ENCODE measurements at places on chromosomes 3 and 15.
A peak's percentile ranks its signal among the peaks of the same experiment; 100 is the strongest.

DNA sequence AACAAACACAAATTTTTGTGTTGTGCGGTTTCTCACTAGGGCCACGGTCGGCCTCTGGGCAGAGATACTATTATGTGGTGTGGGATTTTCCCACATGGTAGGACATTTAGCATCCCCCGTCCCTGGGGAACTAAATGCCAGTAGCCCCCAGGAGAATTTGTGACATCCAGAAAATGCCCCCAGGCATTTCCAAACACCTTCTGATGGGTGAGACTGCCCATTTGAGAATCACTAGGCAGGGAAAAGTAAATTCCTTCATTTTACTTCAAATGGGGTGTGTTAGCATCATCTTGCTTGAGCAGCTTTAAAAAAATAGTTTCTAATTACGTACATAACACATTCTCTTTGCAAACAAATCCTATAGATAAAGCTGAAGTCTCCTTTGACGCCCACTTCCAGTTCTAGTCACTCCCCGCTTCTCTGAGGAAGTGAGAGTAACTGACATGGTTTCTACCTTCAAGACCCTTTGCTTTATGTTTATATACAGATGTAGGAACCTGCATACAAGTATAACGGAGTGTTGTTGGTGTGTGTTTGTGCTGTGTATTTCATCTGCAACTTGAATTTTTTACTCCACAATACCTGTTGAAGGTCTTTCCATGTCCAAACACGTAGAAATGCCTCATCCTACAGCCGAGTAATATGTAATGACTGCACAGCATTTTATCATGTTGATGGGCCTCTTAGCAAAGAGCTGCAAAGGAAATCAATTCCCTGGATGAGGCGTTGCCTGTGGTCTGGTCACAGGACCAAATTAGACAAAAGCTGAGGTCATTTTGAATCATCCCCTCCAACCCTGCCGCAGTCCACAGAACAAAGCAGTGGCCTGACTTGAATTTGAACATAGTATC is 31.4 kb upstream of the ZBTB38 start:
- no peak for DNase-seq

GRCh38 chr3:168859574-168859973 is 763.9 kb upstream of the GOLIM4 start:
- DNase-seq: no peak

GRCh38 chr3:27717200-27717852 is 4.8 kb downstream of the EOMES start:
- DNase-seq: no peak

- DNase-seq: peak; percentile 92
These were observed 23.2 kb downstream of the RPLP1 start for GRCh38 chr15:69475769-69476358.

GRCh38 chr3:167843886-167844285 is 108.4 kb downstream of the SERPINI1 start:
- no peak for DNase-seq

GRCh38 chr3:158773166-158773565 is 28.7 kb upstream of the MFSD1 start:
- DNase-seq: no peak

DNA sequence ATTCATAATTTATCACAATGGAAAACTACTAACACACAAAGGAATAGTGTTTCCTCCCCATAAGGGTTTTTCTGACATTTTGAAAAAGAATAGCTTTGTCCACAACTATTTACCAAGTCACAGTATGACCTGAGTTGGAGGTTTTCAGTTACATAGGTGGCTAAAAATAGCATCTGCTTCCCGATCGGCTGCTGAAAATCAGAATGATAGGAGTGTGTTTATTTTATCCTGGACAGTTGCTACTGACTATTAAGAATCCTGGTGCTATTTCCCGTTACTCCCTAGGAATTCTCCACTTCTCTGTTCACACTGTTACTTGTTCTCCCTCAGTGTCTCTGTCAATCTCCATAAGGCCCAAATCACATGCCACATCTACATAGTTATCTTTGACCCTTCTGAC is 353.9 kb upstream of the RARB start:
- DNase-seq: no peak

DNA sequence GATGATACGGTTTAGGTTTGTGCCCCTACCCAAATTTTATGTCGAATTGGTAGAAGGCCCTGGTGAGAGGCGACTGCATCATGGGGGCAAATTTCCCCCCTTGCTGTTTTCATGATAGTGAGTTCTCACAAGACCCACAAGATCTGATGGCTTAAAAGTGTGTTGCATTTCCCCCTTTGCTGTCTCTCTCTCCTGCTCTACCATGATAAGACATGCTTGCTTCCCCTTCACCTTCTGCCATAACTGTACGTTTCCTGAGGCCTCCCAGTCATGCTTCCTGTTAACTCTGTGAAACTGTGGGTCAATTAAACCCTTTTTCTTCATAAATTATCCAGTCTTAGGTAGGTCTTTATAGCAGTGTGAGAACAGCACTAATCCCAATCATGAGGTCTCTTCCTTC is 381.2 kb downstream of the RSL24D1 start:
- no peak for DNase-seq

DNA sequence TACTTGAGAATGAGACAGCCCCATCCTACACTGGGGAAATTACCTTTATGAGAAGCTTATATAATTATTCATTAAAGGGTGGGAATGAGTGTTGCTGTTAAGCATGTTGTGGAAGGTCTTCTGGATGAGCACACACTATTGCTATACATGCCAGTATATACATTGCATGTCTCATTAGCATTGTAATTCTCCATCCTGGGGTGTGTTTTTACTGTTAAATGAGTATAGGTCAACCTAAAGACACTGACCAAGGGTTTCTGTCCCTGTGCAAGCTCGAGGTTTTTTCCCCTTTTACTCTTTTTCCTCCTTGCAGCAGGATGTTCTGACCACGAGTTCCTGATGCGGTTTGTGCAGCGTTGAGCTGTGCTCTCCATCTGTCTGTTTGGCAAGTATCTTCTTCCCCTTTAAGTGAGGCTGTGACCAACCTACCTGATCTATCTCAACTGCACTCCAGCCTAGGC is 7.2 kb upstream of the IVD start:
- DNase-seq: no peak

- DNase-seq: no peak
These were observed 41.6 kb upstream of the GALNT15 start for GRCh38 chr3:16132928-16133327.

DNA sequence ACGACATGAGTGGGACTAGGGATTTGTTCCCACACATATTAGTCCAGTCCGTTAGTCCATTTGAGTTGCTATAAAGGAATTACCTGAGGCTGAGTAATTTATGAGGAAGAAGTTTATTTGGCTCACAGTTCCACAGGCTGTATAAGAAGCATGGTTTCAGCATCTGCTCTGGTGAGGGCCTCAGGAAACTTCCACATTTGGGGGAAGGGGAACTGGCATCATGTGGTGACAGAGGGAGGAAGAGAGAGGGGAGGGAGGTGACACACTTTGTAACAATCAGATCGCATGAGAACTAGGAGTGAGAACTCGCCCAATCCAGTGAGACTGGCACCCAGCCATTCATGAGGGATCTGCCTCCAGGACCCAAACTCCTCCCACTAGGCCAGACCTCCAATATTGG is 769.9 kb upstream of the ROBO1 start:
- DNase-seq: no peak

GRCh38 chr15:95280711-95281110 is 1049.3 kb downstream of the MCTP2 start:
- no peak for DNase-seq

- DNase-seq: no peak
These were observed 264.2 kb downstream of the ROBO2 start for GRCh38 chr3:77303955-77304699.

- no peak for DNase-seq
These were observed 293.7 kb upstream of the GRM7 start for GRCh38 chr3:6567241-6567640.

GRCh38 chr15:42118650-42119445 is 24.5 kb upstream of the PLA2G4D start:
- no peak for DNase-seq

DNA sequence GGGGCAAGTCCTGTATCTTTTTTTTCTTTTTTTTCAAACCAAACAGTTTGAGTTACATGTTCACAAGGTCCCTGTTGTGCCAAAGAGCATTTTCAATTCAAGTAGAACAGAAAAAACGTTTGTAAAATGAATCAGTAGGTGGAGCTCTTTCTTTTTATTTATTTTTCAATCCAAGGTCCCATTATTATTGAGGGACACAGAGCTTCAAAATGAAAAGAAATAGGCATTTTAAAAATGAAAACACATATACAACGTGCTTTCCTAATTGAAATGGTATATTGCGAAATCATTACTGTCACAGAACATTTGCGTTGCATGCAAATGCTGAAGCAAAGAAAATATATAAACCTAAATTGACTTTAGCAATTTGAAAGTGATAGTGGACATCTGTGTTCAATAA is 711.0 kb downstream of the MECOM start:
- no peak for DNase-seq

- no peak for DNase-seq
These were observed 48.8 kb downstream of the CD86 start for GRCh38 chr3:122103821-122104514.

DNA sequence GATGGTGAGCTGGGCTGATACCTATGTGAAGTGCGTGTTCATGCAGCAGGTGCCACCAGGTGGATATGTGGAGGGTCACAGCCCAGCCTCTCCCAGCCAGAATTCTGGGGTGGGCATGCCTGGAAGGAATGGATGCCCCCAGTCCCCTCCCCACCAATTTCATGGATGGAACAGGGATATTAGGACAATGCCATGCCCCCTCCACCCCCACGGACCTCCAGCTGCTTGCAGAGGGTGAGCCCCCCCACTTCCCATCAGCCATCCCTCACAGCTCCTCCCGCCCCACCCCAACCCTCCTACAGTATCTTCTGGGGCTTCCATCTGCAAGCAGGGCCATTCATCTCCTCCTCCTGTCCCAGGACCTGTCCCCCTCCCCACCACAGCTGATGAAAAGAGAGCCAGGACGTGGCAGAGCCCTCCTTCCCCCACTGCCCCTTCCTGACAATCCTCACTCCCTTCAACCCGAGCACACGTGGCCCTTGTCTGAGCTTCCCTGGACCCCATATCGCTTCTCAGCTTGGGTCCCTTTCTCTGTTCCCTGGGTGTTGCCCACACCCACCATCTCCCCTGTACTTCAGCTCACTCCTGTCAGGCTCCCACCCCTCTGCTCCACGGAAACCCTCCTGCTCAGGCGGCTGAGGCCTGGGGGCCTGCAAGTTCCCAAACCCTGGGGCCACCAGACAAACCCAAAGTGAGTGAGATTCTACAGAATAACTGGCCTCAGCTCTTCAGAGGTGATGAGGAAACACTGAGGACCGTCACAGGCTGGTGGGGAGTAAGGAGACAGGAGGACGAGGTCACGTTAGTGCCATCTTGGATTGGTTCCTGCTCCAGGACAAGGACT is 2.8 kb upstream of the SEMA3G start:
- DNase-seq: no peak

GRCh38 chr15:58512522-58512921 is 80.7 kb downstream of the LIPC start:
- no peak for DNase-seq

DNA sequence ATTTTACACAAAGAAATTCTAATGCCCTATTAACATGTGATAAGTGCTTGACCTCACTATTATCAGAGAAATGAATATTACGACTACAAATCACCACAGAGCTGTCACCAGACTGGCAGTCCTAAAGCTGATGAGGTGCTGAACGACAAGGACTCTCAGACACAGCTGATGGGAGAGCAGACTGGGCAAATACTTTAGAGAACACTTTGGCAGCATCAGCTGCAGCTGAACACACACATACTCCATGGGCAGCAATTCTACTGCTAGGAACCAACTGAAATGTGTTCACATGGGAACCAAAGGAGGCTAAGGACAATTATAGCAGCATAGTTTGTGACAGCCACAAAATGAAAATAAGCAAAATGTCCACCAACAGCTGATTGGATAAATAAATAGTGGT is 45.5 kb downstream of the SUSD5 start:
- no peak for DNase-seq
